ENCODE measurements at places on chromosomes 12 and 14. TPM values are rescaled to one million over a fixed set of nuclear protein-coding genes. Genes with fewer than 3 reads are reported as not detected.

- H3K27ac ChIP-seq: no peak overlapping the region
- H3K4me1 ChIP-seq: no peaks in the 10 kb centered on the region
- H3K4me3 ChIP-seq: no peak overlapping the region
- H3K27me3 ChIP-seq: no peaks in the 10 kb centered on the region
- no peaks in the 10 kb centered on the region for H3K36me3 ChIP-seq
- no peak for DNase-seq
Measured at GRCh38 chr12:97940629-97941028, 478.0 kb downstream of the RMST start.

DNA sequence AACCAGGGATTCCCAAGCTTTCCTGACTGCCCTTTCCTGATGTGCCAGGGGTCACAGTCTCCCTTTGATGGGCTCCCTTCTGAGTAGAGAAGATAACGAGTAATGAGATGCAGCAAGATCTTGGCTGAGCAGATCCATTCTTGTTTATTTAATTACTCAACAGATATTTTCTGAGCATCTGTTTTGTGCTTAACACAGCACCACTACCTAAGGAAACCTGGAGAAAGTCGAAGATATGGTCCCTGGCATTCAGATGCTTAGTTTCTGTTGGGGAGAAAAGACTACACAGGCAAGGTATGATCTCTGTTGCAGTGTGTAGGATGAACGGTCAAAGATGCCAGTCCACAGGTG, 3.9 kb downstream of the AJUBA start:
- H3K4me3 ChIP-seq: no peak overlapping the region
- H3K27me3 ChIP-seq: peaks cover 7% of the 10 kb centered on the region
- H3K36me3 ChIP-seq: no peaks in the 10 kb centered on the region
- peaks cover 32% of the 10 kb centered on the region for H3K4me1 ChIP-seq

DNA sequence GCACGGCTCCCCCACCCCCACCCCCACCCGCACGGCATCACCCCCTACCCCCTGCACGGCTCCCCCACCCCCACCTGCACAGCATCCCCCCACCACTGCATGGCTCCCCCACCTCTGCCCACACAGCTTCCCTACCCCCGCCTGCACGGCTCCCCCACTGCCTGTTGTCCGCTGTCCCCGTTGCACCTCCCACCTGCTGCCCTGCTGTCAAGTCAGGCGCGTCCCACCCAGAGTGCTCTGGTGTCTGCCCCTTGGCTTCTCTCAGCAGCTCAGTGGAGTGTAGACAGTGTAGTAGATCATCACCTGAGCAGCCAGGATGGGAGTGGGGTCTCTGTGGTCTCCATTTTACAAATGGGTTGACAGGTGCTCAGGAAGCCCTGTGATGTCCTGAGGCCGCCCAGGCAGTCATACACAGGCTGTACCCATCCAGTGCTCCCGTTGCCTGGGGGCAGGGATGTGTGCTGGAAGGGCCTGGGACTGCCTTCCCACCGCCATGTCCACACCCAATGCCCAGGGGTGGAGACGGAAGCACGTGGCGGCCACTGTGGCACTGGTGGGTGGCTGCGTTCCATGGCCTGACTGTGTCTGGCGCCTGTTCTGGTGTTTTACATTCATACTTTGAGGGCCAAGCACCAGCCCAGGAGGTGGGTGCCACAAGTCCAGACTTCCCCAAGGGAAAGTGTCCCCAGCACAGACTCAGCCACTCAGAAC, 32.5 kb downstream of the PACS2 start:
- H3K4me3 ChIP-seq: no peak overlapping the region
- H3K27ac ChIP-seq: no peak overlapping the region
- H3K27me3 ChIP-seq: no peaks in the 10 kb centered on the region
- H3K36me3 ChIP-seq: no peaks in the 10 kb centered on the region

- H3K27me3 ChIP-seq: no peaks in the 10 kb centered on the region
- no peaks in the 10 kb centered on the region for H3K36me3 ChIP-seq
- H3K4me1 ChIP-seq: peaks cover 34% of the 10 kb centered on the region
- peak overlapping the region; percentile 86 for H3K4me3 ChIP-seq
- no peak for DNase-seq
Measured at GRCh38 chr14:64502887-64503433, 678 bp downstream of the ZBTB25 start.

DNA sequence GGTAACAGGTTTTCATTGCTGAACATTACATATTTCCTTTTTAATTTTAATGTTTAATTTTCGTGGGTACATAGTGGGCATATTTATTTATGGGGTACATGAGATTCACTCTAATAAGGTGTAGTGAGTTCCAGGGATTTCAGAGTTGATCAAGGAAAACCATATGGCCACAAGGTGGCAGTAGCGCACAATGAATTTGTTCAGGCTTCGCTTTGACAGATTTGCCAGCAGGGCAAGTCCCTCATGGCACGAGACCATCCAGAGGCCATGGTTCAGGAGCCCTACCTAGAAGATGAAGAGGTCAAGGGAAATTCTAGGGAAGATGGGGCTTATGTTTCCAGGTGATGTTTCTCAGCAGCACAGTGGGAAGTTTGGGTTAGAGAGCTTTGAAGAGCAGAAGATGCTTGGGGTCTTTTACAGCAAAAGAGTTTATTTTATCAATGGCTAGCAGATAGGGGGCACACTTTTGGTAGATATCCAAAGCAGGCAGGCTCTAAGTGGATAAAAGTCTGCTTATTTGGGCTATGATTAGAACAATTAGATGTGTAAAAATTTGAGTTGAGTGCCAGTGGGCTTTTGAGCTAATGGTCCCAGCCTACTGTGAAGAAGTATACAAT, 1004.4 kb downstream of the AACS start:
- H3K27ac ChIP-seq: no peak overlapping the region
- no peak overlapping the region for H3K4me3 ChIP-seq
- no peaks in the 10 kb centered on the region for H3K27me3 ChIP-seq
- no peaks in the 10 kb centered on the region for H3K4me1 ChIP-seq

DNA sequence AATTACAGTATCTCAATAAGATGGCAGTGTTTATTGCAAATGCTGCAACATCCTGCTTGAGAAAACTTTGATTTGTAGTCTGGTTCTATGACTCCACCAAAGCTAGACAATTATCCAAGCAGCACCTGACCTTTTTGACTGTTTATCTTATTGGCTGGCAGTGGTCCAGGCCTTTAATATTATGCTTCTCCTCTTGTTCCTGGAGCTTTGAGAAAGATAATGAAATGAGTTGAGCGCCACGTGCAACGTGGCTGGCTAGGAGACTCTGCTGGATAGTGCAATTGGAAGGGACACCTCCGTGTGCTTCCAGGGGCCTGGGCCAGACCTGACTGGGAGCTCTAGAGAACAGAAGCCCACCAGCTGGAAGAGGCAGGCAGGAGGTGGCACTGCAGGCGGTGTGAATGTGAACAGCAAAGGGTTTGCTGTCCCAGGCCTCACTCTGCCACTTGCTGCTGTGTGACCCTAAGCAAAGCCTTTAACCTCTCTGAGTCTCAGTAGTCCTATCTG, 349.3 kb downstream of the CACNA1C start:
- H3K4me1 ChIP-seq: no peaks in the 10 kb centered on the region
- H3K4me3 ChIP-seq: no peak overlapping the region
- H3K27me3 ChIP-seq: no peaks in the 10 kb centered on the region
- no peak overlapping the region for H3K27ac ChIP-seq
- H3K36me3 ChIP-seq: no peaks in the 10 kb centered on the region
- DNase-seq: no peak

DNA sequence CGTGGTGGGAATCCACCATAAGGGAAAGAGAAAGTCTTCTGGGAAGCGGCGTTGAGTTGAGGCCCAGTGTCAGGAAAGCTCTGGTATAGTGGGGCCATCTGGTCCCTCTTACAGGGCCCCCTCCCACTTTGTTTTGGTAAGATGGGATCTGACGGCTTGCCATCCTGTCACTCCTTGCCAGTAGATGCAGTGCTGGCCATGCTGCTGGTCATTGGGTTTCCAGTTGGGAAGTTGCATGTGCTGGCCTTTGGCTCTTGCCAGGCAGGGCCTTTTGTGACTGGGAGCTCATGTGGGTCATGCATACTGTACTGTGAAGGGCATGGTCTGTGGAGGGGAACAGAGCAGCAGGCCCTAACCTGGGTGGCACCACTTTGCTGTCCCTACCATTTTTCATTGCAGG, 3.8 kb downstream of the TRAF3 start:
- no peak overlapping the region for H3K4me3 ChIP-seq
- H3K36me3 ChIP-seq: no peaks in the 10 kb centered on the region
- no peak for DNase-seq
- H3K4me1 ChIP-seq: peaks cover 11% of the 10 kb centered on the region
- no peak overlapping the region for H3K27ac ChIP-seq

GRCh38 chr12:129831294-129831693, 72.5 kb downstream of the TMEM132D start:
- no peaks in the 10 kb centered on the region for H3K36me3 ChIP-seq
- H3K27ac ChIP-seq: no peak overlapping the region
- no peaks in the 10 kb centered on the region for H3K4me1 ChIP-seq

The KRT74 gene
- total RNA-seq: not detected

The DEPDC4 gene
- total RNA-seq: 1.8 TPM

The PLXNC1 gene
- 14.5 TPM for total RNA-seq

The NXPH4 gene
- 0.93 TPM for total RNA-seq

The MRPL52 gene
- 72.3 TPM for total RNA-seq

The SLC39A5 gene
- 0.29 TPM for total RNA-seq

Data from left lung (tissue), 14 donors.